T-helper 9 cell (primary cell): ENCODE measurements at places on chromosomes 16 and 17.

DNA sequence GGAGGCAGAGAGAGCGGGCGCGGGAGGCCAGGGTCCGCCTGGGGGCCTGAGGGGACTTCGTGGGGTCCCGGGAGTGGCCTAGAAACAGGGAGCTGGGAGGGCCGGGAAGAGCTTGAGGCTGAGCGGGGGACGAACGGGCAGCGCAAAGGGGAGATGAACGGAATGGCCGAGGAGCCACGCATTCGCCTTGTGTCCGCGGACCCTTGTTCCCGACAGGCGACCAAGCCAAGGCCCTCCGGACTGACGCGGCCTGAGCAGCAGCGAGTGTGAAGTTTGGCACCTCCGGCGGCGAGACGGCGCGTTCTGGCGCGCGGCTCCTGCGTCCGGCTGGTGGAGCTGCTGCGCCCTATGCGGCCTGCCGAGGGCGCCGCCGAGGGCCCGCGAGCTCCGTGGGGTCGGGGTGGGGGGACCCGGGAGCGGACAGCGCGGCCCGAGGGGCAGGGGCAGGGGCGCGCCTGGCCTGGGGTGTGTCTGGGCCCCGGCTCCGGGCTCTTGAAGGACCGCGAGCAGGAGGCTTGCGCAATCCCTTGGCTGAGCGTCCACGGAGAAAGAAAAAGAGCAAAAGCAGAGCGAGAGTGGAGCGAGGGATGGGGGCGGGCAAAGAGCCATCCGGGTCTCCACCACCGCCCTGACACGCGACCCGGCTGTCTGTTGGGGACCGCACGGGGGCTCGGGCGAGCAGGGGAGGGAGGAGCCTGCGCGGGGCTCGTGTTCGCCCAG, 1.2 kb upstream of the CBX4 start:
- peak; percentile 20 for DNase-seq

GRCh38 chr17:70099884-70100283, 24.9 kb downstream of the KCNJ16 start:
- no peak for DNase-seq

DNA sequence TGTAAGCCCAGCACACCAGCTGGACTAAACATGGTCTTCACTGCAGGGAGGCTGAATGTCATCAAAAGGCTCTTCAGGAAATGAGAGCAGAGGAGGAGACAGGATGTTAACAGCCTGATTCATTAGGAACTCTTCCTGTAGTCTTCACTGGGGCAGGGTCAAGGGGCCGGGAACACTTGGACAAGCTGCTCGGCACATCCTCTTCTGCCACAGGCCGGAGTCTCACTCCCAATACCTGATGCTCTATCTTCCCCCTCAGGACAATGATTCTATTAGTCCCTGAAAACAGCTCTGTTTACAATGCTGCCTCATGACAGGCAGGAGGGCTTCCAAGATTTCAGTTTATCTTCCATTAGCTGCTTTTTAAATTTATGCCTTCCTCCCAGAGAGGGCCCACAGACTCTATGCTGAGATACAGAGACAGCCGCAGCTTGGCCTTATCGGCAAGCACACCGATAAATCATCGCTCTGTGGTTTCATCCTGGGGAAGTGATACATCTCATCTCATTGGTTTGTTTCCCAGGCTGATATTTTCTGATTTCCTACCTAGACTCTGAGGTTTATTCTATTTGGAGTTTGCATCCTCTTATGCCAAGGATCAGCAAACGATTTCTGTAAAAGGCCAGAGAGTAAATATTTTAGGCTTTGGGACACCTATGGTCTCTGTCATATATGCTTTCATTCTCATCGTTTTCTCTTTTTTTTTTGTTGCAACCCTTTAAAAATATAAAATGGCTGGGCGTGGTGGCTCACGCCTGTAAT, 214.0 kb upstream of the ASIC2 start:
- no peak for DNase-seq

- DNase-seq: no peak
Observed at GRCh38 chr17:56785405-56785804, 48.3 kb downstream of the C17orf67 start.

DNA sequence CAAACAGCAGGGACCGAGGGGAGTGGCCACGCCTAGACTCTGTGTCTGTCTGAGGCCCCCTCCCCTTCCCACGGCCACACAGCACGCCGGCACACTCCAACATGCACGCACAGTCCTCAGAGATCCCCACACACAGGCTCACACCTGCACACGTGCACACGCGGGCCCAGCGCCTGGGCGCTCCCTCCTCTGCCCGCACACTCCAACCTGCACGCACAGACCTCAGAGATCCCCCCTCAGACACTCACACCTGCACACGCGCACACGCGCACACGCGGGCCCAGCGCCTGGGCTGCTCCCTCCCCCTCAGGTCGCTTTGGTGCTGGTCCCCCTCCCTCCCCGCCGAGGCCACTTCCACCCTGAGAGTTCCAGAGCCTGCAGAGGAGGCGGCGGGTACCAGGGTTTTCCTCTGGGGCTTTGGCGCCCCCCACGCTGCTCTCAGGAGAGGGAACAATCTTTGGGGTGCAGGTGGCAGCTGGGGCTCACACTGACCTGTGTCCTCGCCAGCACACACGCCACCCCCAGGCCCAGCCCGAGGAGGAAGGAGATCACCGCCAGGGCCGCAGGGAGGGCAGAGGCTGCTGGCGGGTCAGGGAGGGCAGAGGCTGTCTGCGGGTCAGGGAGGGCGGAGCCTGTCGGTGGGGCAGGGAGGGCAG, 1.6 kb downstream of the CD7 start:
- DNase-seq: peak; percentile 42

GRCh38 chr17:48642059-48642842, 16.1 kb upstream of the HOXB9 start:
- DNase-seq: no peak

- no peak for DNase-seq
Observed at GRCh38 chr16:52312716-52313115, 234.2 kb downstream of the TOX3 start.

DNA sequence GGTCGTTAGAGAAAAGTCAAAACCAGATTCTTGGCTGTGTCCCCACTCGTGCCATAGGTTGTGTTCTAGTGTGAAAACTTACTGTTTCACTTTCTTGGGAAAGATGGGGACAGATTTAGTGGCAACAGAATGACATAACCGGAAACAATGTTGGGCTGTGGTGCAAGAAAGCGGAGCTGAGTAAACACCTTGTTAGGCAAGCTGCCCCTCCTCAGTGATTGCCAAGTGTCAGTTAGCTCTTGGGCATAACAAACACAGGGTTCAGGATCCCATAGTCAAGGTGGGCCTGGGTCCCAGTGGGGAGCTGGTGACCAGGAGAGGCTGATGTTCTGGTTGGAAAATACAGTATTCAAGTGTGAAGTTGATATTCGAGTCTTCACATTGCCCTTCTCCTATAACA, 15.4 kb downstream of the UBN1 start:
- no peak for DNase-seq

DNA sequence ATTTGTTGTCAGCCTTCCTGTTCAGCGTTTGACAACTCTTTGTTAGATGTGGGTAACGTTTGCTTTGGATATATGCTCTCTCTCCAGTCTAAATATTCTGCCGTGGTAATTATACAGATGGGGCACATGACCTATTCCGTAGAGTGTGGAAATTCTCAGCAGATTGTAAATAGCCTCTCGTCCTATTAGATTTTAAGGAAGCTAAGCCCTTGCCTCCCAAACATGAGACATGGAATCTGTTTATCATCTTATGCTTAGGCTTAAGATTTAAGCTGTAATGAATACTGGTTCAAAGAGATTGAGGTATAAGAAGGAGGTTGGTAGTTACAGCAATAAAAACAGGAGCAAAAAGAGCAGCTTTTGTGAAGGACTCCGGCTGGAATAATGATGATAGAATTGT, 87.4 kb downstream of the RBFOX1 start:
- no peak for DNase-seq
